ENCODE measurements at places on chromosomes 2 and 18.

DNA sequence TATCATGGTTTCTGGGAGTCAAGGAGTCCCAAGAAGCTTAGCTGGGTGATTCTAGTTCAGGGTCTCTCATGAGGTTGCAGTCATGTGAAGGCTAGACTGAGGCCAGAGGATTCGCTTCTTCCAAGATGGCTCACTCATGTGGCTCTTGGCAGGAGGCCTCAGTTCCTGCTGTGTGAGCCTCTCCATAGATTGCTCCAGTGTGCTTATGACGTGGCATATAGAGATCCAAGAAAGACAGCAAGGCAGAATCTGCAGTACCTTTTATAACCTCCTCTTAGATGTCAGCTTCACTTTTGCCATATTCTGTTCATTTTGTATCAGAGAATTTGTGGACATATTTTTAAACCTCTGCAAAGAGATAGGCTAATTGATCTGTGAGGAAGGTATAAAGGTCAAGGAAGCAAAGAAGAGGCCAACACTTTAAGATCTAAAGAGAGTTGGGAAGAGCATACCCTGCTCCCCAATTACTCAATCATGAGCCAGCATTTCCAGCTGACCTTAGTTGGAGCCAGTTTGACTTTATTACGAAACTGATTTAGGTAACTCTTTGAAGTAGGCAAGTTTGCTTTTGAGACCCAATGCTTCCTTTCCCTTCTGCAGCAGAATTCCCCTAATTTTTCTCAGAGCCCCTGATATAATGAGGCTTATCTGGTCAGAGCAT, 134.7 kb downstream of the EML6 start:
- DNase-seq, result no peak

- no peak for DNase-seq
Observed at GRCh38 chr2:59803586-59803985, 749.9 kb downstream of the BCL11A start.

DNA sequence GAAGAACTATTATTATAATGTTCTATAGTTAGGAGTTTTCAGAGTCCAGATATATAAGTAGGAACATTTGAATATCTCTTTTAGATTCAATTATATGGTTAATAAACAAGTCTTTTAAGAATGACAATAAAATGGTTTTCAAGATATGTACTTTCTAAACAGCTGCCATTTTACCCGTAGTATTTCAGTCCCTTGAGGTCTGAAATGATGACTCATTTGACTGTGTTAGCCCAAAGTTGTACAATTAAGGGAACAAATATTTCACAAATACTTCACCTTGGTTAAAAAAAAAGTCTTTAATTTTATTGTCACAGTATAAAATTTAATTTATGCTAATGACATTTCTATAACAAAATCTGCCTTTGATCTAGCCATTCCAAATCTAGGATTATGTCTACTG, 91.6 kb upstream of the TANK start:
- no peak for DNase-seq

DNA sequence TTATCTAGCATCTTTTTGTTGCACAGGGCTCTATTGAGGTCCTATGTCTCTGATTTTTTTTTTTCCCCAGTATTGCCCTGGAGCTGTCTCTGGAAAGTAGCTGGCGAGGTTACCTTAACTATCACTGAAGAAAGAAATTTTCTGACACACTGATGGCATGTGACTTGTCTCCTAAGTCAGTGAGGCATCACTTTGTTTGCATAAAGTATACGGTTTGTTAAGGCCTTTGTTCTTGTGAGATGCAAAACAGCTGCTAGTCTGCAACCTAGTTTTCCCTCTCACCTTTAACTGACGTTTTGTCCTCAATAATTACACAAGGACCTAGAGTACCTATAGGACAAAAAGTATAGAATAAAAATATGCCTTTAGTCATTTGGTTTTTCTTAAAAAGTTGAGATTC, 41.8 kb downstream of the UBXN4 start:
- DNase-seq, result no peak

GRCh38 chr2:211903961-211904360, 634.6 kb downstream of the ERBB4 start:
- DNase-seq, result no peak

DNA sequence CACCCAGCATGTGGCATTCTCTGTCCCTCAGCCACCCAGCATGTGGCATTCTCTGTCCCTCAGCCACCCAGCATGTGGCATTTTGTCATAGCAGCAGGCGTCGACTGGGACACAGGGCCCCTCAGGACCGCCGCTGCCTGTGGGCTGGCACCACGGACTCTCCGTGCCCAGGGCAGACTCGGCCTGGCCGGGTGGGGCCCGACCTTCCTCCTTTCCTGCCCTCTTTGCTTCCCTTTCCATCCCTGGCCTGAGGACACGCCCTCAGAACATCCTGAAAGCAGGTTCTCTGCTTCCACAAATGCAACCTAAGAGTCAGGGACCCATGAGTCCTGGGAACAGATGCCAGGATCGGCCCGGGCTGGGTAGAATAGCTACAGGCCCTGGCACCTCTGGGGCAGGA, 291.4 kb upstream of the SALL3 start:
- no peak for DNase-seq

DNA sequence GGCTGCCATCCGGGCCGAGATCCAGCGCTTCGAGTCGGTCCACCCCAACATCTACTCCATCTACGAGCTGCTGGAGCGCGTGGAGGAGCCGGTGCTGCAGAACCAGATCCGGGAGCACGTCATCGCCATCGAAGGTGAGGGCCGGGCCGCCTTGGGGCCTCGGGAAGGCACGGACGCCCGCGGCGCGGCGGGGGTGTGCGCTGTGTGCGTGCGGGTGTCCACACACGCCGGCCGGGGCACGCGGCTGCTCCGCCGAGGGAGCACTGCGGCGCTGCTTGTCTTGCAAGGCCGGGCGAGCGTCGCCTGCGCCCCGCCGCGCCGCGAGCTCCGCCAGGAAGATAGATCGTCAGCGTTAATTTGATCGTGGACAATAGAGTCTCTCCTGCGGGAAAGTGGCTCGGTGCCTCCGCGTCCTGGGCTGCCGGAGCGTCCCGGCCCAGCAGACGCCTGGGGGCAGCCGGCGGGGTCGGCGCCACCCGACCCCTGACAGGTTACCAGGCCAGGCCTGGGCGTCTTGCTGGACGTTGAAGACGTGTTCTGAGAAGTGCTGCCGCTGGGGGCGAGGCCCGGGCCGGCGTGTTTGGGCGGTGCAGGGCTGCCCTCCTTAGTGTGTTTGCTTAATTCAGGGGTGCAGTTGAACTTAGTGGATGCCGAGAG, 1.0 kb downstream of the AGAP1 start:
- no peak for DNase-seq

DNA sequence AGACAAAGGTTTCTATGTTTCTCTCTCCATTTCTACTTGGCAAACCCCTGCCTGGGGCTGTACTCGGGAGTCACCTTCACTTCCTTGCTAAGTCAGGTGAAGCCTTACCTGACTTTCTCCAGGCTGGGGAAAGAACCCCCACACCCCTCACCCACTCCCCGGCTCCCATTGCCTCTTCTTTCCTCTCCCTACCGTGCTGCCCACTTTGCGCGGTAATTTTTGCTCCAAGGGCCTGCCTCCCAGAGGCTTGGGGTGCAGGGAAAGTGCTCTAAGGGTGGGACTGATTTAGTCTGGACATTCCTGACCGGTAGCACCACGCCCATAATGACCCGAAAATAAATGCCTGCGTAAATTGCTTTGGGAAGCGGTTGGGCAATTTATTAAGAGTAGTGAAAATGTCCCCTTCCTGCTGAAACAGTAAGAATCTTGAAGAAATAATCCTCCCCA, 49.1 kb upstream of the ATP6V1B1 start:
- no peak for DNase-seq

DNA sequence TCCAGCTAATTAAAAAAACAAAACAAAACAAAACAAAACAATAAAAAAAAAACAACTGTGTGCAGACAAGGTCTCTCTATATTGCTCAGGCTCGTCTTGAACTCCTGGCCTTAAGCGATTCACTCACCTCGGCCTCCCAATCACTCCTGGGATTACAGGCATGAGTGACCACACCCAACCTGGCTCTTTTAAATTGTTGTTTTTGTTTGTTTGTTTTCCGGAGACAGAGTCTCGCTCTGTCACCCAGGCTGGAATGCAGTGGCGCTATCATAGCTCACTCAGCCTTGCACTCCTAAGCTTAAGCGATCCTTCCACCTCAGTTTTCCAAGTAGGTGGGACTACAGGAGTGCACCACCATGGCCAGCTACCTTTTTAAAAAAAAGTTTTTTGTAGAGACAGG, 201.6 kb downstream of the EN1 start:
- DNase-seq, result no peak

DNA sequence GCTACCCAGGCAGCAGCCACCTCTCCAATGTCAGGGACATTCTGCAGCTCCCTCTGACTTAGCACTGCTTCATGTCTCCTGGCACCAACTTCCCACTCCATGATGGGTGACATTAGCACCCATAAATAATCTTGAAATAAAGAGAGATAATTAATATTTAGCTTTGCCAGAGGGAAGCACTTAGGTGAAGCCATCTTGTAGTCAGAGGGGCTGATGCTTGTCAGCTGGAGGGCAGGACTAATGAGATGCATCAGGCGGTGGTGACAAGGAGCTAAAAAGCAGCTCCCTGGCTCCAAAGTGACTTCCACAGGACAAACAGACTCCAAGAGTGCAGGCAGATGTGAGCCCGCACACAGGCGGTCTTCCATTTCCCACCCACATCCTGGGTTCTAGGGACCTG, 153.0 kb upstream of the ID2 start:
- no peak for DNase-seq

DNA sequence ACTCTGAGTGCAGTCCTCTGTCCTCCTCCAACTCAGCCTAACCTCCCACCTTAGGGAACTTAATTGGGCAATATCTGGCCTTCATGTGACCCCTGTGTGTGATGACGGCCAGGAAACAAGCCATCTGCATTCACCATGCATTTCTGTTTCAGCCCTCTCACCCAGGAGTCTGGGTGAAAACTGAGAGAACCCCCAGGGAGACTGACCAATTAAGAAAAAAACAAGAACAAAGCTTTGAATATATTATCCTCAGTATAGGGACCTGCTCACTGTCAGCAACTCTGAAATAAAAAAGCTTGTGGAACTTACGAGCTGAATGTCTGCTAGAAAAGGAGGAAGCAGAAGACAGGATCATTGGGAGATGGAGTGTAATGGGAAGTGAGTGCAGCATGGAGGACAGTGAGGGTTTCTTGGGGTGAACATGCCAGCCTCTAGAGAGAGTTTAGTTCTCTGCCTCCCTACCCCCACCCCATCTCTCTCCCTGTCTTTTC, 9.5 kb downstream of the MAPRE2 start:
- DNase-seq, result no peak

GRCh38 chr2:236915186-236915585, 170.5 kb upstream of the COPS8 start:
- DNase-seq, result no peak

- no peak for DNase-seq
Observed at GRCh38 chr2:175525975-175526374, 344.5 kb upstream of the ATP5MC3 start.

DNA sequence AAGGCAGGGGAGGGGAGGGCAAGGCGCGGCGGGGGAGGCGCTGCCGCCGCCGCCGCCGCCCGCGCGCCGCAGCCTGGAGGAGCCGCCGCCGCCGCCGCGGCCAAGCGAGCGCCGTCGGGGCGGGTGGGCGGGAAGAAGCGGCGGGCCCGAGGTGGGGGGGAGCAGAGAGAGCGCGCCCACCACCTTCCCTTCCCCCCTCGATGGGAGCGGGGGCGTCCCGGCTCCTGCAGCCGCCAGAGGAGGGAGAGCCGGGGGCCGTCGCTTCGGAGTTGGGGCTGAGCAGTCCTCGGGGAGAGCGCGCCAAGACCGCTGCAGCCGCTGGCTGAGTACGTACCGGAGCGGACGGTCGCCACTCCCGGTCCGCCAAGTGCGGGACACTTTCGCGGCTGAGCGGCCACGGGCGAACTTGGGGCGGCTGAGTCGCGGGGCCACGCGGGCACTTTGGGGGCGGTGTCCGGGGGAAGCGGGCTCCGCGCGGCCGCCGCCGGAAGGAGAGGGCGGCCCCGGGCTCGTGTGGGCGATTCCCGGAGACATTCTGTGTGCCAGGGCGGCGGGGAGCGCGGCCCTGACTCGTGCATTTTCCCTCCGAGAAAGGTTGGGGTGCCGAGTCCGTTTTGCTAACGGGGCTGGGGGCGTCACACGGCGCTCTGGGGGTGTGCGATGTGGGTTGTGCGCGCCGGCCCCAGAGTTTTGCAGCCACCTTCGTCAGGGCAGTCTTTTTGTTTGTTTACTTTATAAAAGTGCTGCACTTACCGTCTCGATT, at the start of gene NAB1:
TSS of gene NAB1 (plus strand) at position 49 of the 763 bp plus-strand sequence. CDS start 10,094 bp downstream, outside the sequence.
- peak; percentile 45 for DNase-seq

- no peak for DNase-seq
Observed at GRCh38 chr2:7031547-7032245, 114.5 kb downstream of the RNF144A start.

- DNase-seq, result no peak
Observed at GRCh38 chr2:32264422-32265105, at the start of gene NLRC4. Gene NLRC4 (minus strand): TSS chr2:32264886. CDS start chr2:32256775, 8,111 bp downstream.

GRCh38 chr18:9608728-9609127, 5.6 kb downstream of the PPP4R1 start:
- no peak for DNase-seq

DNA sequence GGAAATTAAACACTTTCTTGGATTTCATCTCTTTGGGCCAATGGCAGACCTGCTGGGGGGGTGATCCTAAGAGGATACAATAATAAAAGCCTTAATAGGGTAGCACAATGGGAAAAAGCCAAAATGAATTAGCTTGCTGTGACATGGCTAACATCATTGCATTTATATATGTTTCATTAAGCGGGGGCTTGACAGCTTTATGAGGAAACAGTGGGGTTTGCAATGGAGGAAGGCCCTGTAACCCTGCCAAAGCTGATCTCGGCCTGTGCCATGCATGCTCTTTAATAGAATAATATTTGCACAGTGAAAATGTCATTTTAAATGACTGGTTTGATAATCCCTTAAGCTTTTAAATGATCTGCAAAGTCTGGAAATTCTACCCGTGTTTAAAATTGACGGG, 291.5 kb downstream of the SLC4A3 start:
- no peak for DNase-seq

DNA sequence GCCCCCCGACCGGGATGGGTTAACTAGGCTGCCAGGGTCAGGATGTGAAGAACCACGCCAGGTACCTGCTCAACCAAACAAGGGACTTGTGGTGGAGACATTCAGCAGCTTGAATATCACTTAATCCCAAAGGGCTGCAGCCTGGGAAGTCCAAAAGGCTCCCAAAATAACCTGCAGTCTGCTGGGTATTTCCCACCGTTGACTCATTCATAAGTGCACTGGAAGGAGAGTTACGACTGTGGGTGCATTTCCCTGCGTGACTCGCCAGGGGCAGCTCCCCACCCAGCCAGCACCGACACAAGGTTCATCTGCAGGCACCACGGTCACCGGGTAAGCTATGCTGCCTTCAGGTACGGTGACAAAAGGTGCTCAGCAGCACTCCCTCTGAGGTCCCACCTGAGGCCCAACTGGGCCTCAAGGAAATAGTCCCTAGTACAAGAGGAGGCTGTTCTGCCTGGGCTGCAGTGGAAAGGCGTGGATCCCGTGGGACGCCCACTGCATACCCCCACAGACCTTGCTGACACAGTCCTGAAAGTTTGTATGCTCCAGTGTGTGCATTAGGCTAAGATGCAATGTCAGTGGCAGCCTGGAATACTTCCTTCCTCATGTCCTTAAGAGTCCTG, 86.5 kb downstream of the UXS1 start:
- DNase-seq, result no peak
